ENCODE measurements at places on chromosomes 11 and 22.

GRCh38 chr11:125465701-125466100 is 30.4 kb downstream of the FEZ1 start:
- no peak for DNase-seq

DNA sequence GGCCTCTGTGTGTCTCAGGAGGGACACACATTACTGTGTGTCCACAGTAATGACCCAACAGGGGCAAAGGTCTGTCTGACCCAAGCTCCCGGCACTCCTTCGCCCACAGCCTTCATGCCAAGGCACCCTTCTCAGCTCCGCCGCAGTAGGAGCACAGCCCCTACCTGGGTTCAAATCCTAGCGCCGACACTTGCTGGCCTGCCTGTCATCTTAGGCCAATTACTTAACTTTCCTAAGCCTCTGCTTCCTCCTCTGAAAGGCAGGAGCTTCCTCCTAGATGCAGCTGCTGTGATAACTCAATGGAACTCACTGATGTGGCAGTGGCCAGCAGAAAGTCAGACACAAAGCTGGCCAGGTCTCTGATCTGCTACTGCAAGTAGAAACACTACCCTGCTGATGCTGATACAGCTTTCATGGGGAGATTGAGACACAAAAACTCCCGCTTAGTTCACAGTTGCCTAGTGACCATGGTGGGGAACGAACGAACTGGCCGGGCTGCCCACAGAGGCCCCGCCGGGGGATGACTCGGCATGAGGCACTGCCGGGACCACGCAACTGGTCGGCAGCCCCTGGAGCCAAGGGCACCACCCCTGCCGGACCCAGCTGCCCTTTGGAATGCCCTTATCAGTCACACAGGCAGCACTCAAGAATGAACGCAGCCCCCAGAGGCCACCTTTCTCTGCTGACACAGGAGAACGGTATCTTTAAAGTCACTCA is 8.1 kb downstream of the EHD1 start:
- peak; percentile 43 for DNase-seq

GRCh38 chr22:46893281-46894020 is 131.0 kb downstream of the TBC1D22A start:
- DNase-seq = no peak

- DNase-seq = no peak
These were observed 677.3 kb downstream of the TBC1D22A start for GRCh38 chr22:47439643-47440265.

DNA sequence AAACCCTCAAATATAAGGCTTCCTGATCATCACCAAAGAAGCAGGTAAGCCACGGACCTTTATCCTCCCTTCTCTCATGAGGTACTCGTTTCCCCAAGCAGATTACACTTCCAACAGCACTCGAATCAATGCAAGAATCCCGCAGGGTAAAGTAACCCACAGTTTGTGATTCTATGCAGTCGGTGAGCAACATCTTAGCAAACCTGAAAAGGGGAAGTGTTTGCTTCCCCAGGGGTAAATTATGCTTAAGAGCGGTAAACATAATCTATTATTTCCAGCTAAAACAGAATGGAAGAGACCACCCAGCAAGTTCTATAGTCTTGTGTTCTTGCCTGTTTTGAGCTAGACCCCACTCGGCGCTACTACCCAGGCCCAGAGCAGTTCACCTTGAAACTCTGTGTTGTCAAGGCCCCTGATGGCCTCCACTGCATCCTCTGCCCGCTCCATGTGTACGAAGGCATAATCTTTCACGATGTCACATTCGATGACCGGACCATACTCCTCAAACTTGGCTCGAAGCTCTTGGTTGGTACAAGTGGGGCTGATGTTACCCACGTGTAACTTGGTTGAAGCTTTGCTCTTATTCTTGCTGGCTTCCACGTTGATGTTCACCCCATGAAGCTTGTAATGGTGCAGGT is 1.3 kb downstream of the RBM4B start:
- no peak for DNase-seq

DNA sequence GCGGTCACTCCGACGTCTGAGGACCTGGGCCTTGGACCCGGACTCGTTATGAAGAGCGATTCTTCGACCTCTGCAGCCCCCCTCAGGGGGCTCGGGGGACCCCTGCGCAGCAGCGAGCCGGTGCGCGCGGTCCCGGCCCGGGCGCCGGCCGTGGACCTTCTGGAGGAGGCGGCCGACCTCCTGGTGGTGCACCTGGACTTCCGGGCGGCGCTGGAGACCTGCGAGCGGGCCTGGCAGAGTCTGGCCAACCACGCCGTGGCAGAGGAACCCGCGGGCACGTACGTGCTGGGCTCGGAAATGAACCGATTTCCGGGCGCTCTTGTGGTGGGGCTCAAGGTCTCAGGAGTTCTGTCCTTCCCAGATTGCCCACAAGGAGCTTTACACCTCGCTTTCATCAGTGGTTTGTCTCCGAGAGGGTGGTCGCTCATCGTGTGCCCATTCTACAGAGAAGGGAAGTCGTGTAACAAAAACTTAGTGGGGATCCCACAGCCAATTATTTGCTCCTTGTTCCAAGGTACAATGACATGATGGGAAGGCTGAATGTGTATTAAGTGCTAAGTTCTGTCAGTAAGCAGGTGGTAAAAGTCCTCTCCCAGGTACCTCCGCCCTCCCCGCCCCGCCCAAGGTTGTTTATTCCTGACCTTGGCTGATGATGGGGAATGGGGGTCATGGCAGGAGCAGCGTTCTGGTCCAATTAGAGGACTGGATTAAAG is 695 bp downstream of the PEX26 start:
- DNase-seq = peak; percentile 21

DNA sequence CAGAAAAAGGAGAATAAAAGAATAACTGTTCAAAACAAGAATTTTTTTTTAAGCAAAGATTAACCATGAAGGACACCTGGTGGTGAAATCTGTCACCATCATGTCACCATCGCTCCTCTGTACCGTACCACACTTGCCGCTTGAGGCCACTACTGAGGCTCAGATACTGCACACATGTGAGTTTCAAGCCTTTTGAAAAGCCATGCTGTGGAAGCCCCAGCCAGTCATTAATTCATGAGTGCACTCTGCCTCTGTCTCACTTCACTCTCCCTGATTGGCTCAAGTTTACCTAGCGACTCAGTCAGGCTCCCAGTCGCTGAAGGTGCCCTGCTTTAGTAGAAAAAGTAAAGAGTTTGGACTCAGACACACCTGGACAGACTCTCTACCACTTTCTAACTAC is 6.6 kb upstream of the MS4A12 start:
- no peak for DNase-seq

- DNase-seq = no peak
These were observed 6.4 kb upstream of the C11orf96 start for GRCh38 chr11:43936076-43936475.

- no peak for DNase-seq
These were observed 67.5 kb downstream of the MN1 start for GRCh38 chr22:27734066-27734465.

DNA sequence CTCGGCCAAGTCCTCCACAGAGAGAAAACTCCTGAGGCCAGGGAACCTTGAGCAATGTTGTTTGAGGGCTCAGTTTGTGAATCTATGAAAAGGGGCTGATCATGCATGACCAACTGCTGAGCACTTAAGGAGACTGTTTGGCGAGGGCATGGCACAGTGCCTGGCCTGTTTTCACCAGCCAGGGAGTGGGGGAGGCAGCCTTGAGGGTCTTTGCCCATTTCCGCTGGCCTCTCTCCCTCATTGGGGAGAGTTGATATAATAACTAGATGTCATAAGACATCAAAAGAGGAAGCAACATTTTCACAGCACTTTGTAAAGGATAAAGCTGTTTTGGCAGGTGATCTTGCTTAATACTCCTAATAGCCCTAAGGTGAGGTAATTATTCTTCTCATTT is 110.6 kb downstream of the TP53I11 start:
- no peak for DNase-seq

- peak; percentile 1 for DNase-seq
These were observed 11.7 kb upstream of the RBMXL2 start for GRCh38 chr11:7077101-7077500.

DNA sequence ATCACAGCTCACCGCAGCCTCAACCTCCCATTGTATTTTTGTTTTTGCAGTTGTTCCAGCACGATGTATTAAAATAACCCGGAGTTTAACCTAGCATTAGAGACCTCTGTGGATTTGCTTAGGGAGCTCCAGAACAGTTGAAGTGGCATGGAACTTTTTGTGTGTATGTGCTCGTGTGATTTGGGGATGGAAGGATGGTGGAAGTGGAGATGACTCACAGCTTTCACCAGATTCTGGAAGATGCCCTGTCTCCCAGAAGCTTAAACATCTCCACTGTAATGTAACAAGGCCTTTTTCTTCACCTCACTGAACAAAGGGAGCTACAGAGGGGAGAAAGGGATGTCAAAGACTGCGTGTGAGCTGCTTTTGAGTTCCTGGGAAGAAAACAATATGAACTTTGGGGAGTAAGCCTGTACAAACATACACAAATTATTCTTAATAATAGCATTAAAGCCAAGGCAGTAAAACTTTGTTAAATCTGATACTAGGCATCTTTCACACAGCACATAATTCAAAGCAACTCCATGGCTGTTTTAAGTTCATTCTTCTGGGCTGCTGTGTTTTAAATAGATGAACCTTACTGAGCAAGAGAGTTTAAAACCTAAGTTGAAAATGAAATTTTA is 226.4 kb downstream of the ADAMTS15 start:
- peak; percentile 35 for DNase-seq

DNA sequence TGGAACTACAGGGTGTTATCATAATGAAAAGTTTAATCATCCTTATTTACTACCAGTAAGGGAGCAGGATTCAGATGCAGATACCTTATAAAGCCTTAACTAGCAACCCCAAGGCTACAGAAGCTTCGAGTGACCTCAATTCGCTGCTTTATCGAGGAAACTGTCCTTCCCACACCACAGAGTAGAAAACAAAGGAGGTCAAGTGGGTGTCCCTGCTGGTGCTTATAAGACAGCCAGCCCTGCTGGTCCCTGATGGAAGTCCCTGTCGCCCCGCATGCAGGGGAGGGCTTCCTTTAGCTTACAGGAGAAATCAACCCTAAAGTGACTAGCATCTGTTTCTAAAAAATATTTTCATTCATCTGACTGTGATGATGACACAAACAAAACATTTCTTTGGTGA is 7.3 kb downstream of the MN1 start:
- DNase-seq = no peak

- no peak for DNase-seq
These were observed 32.9 kb upstream of the CLMP start for GRCh38 chr11:123227763-123228495.

DNA sequence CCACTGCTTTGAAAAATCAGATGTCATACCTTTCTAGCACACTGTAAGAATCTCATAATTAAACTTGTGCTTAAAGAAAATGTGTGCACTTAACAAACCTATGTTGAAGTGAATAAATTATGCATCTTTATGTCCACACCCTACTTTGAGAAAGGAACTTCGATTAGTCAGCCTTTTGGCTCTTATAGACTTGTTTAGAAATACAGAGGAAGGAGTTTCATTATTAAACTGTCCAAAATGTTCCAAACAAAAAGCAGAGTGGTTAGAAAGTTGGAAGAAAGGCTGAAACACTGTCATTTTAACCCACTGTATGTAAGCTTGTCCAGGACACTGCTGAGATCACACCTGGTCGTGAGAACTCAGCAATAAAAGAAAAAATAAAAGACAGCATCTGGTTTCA is 863.2 kb upstream of the CHORDC1 start:
- no peak for DNase-seq

DNA sequence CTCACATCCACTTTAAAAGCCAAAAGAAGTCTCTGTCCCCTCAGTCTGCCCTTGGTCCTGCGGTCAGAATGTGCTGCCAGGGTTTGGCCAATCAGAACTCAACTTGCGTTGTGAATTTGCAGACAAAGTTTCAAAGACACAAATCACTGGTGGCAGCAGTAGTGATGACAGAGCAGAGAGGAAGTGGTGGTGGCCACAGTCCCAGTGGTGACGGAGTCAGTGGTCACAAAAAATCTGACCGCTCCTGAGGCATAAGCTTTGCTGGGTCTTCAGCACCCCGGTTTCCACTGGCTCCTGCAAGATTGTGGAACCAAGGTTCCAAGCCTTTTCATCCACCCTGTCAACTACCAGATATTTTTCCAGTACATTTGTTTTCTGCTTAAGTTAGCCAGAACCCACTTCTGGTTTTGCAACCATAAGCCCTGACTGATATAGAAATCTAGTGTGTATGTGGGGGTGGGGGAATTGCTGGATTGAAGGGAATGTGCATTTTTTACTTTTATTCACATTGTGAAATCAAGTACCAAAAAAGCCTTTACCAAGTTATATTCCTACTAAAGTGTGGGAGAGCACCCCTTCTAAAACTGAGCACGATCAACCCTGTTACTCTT is 112.3 kb downstream of the TMPRSS5 start:
- peak; percentile 15 for DNase-seq

GRCh38 chr22:18929459-18929858 is 6.6 kb downstream of the PRODH start:
- no peak for DNase-seq

- no peak for DNase-seq
These were observed 185.5 kb downstream of the MAML2 start for GRCh38 chr11:96157517-96157873.

- no peak for DNase-seq
These were observed 15.6 kb downstream of the ACP2 start for GRCh38 chr11:47233051-47233450.

GRCh38 chr22:23692598-23693291 is 1.9 kb downstream of the RGL4 start:
- no peak for DNase-seq

Measured in fibroblast of skin of scalp (primary cell).